Stimulated activated CD8-positive, alpha-beta memory T cell treated with anti-CD3 and anti-CD28 coated beads, Interleukin-12 subunit alpha, Interleukin-12 subunit beta, amount 100 ng/mL, for 1 hour (primary cell): ENCODE measurements at places on chromosomes 2 and 18.
A peak's percentile ranks its signal among the peaks of the same experiment; 100 is the strongest.

GRCh38 chr2:162261032-162261945 lies 18.0 kb upstream of the FAP start:
- no peak for DNase-seq

DNA sequence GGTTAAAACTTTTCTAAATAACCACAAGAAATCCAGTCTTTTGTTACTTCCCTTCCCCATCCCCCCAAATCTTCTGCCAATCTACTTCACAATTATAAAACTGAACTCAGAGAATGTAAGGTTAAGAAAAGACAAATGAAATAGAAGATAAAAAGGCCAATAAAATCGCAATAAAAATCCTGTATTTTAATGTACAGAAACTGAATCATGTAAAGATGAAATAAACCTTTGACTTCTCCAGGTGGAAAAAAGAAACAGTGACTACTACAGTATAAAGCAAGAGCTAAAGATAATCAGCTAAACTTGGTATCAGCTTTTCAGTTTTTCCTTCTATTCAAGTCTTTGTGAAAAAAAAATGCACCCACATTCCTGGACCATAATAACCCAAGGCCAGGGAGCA lies 1.7 kb downstream of the SYT4 start:
- DNase-seq: no peak

DNA sequence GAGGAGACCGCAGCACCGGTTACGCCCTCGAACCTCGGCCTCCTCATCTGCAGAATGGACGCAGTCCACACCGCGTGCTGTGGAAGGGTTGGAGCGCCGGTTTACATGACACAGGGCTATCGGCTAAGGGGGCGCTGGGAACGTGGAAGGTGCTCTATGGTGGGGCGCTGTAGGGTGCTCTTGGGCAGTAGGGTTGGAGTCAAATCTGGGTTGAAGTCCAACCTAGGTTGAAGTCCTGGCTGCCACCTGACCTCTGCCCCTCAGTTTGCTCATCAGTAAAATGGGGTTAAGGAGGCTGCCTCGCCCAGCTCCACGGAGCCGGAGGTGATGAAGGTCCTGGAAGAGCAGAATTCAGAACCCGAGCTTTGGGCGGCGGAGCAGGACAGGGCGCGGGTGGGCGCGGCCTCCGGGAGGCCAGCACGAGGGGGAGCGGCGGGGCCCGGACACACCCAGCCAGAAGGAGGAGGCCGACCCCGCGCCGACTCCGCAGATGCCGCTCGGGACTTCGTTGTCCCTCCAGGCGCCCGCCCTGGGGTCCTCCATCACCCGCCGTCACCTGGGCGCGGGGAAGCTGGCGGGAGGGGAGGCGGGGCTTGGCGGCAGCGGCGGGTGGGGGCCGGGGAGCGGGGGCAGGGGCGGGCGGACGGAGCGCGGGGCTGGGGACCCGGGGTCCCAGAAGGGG lies 558 bp upstream of the GAREM2 start:
- no peak for DNase-seq

DNA sequence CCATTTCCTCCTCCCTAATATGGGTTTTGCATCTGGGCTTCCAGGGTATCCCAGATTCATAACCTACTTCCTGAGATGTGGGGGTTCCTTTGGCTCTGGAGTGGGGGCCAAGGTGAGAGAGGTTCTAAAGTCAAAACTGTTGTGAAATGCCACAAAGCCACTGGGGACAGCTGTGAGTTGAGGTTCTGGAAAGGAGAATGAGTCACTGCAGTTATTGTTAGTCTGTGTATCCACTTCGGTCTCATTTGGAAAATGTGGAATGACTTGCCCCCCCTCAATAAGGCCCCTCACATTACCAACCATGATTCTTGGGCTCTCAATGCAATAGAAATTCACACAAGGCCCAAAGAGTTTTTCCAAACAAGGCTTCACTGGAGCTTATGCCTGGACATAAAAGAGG lies 51.1 kb upstream of the LGALSL start:
- no peak for DNase-seq

DNA sequence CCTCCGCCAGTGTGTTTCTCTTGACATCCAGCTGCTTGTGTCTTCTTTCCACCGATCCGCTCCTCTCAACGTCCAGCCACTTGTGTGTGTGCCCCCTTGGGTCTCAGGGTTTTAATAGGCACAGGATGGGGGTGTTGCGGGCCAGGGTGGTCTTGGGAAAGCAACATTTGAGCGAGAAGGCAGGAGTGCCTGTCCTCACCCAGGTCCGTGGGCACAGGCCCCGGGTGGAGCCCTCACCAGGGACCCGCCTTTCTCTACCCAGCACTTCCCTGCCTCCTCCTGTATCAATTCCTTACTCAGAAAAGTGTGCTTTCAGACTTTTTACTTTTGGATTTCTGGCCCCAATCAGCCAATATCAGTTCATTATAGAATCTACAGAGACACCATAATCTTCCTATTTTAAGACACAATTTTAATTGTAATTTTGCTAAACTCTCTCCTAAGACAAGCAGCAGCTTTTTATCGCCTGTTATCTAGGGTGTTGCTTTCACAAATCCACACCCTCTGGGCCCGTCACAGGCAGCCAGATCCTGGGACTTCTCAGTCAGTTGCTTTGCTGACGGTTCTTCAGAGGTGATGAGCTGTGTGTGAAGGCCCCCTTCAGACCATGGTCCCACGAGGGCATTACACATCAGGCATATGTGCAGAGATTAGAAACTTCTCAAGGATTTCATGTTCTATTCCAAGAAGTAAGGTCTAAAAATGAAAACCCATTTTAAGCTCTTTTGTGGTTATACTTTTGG lies 96.0 kb upstream of the FHL2 start:
- DNase-seq: no peak

GRCh38 chr18:63586966-63587365 lies at the start of gene SERPINB13:
SERPINB13 (plus strand) TSS chr18:63587343; CDS start chr18:63588668, 1,325 bp downstream.
- no peak for DNase-seq

GRCh38 chr2:216984937-216985336 lies 125.1 kb upstream of the TNP1 start:
- no peak for DNase-seq

DNA sequence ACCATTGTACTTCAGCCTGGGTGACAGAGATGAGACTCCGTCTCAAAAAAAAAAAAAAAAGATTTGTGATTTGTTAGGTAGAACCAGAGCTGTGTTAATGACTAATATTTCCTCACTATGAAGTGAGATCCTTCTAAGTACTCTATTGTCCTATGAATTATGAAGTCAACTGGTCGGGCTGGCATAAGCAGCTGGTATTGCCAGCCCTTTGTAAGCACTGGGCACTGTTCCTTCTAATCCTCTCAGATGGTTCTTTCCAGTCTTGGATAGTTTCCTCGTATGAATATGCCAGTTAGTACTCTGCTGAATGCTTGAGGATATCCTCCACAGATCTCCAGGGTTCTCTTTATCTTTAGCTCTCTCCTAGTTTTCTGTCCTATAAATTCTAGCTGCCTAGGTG lies 223.1 kb upstream of the SP5 start:
- DNase-seq: no peak

DNA sequence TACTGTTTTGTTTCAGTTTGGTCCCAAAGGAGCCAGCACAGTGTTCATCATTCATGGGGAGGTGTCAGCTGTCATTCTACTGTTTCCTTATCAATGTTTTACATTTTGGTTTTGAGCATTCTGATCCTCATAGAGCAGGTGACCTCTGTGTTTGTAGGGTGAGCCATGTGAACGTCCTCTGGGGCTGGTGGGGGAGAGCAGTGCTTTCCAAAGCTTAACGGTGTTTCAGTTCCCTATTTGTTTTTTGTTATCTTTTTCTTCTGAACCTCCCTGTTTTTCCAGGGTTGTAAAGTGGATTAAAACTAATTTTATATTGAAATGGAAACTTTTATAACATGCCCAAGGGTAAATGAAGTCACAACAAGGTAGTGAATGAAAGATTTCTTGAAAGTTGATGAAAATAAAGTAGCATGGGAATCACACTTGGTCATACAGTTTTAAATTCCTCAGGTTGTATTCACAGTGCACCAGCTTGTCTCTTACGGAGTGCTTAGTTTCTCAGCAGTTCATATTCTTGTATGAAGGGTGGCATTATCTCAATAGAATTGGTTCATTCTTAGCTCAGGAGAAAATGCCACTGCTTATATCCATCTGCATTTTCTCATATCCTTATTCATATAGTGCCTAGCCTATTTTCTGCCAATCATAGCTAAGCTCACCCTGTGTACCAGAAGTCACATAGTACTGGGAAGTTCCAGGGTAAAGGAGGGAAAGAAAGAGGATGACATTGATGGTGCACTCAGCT lies 54.5 kb downstream of the MAP4K4 start:
- DNase-seq: no peak

DNA sequence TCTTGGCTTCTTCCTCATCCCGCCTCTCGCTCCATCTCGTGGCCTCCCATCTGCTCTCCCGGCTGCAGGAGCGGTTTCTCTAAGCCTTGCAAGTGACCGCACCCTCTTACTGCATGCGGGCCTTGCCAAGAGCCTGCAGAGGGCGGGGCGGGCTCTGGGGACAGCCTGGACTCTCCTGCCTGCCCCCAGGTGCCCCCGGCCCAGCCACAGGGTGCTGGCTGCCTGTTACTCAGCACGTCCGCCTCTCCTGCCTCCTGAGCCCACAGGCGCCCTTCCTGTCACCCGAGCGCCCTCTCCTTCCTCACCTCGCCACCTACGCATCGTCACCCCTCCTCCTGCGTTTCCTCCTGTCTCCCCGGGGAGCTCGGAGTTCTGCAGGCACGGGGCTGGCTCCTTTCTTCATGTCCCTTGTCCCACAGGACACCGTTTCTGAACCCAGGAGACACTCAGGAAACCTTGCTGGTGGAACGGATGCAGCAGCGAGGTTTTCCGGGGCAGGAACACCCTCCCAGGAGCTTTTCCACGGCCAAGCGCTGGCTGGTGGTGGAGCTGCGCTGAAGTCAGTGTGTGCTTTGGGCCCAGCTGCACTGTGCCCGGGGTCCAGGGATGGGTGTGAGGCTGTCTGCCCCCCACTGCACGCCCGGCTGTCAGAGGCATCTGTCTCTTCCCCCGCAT lies 28.5 kb downstream of the HPCAL1 start:
- DNase-seq: peak; percentile 47

GRCh38 chr2:58019229-58019628 lies 27.4 kb upstream of the VRK2 start:
- no peak for DNase-seq

DNA sequence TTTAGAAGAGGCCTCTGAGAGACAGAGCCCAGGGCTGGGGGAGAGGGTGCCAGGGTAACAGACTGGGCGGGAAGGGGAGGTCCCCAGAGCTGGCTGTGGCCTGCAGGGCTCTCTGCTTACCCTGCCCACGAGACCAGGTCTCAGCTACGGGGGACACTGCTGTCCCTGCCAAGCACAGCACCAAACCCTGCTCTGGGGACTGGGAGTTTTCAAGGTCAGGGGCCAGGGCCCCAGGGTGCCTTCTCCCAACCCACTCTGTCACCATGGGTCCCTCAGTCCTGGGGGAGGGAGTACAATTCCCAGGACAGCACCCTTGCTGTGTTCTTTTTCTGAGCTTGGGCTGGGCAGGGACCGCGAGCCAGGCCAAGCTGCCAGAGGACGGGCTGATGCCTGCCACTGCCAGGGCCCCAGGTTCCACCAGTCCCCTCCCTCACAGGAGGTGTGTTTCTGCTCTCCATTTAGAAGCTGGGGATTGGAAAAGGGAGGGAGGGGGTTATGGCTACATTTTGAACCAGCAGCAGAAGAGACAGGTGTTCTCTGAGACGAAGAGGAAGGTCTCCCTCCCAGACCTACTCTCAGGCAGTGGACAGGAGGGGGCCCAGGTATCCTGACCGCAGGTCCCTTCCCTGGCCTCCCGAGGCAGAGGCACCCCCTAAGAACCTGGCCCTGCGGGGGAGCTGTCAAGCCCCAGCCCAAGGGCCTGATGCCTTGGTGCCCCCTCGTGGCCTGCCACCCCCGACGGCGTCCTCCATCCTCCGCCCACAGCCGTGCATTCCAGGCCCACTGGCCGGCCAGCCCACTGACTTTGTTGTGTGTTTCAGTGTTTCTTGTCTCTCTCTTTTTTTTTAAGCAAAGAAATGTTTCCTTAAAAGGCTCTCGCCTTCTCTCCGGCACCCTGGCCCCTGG lies 80.4 kb downstream of the TNS1 start:
- no peak for DNase-seq

GRCh38 chr2:186820303-186820702 lies 28.7 kb downstream of the ZSWIM2 start:
- no peak for DNase-seq

- DNase-seq: no peak
These were observed 645.5 kb upstream of the ID2 start for GRCh38 chr2:8036366-8036765.

GRCh38 chr2:76180676-76181075 lies 470.0 kb upstream of the GCFC2 start:
- DNase-seq: no peak

GRCh38 chr2:161419638-161420190 lies 3.6 kb downstream of the TBR1 start:
- DNase-seq: no peak
